ENCODE measurements at places on chromosomes 4 and X.

DNA sequence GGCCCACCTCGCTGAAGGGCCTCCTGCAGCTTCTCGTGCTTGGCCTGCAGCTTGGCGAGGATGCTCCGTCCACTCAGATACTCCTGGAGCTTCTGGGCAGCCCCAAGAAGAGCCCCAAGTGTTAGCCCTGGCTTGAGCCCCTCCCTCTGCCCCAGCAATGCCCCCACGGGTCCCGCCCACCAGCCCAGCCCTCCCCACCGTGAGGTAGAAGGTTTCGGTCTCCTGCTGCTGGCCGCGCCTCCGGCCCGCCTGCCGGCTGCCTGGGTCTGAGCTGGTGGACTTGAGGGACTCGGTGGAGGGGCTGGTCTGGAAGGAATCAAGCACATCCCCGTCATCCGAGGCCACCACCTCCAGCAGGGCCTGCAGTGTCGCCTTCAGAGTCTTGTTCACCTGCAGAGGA, 8.7 kb downstream of the AVPR2 start:
- DNase-seq = no peak

GRCh38 chr4:6876440-6876839, 33.2 kb upstream of the TBC1D14 start:
- DNase-seq = no peak

- DNase-seq = no peak
Observed at GRCh38 chr4:8439914-8440491, 520 bp downstream of the ACOX3 start.

DNA sequence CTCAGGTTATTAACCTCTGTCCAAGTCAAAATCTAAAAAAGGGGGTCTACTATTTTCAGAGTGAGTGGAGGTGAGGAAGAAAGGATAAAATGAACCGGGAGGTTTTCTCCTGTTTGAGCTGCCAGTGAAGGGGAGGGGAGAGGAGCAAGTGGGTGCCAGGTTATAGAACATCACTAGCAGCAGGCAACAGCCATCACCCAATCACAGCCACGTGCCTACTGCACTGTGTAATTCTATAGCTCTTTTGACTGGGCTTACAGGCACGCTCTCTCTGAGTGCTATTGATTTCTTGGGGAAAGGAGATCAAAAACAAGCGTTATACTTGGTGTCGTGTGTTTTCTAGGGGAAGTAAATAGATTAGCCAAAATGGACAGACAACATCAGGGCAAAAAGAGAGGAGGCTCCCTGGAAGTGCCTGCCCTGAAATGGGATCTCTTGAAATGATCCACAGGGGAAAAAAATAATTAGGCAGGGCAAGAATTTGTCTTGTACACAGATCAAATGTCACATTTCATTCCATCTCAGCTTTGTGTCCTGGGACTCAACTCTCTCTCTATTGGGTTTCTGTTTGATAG, 300.5 kb upstream of the LCORL start:
- DNase-seq = no peak

DNA sequence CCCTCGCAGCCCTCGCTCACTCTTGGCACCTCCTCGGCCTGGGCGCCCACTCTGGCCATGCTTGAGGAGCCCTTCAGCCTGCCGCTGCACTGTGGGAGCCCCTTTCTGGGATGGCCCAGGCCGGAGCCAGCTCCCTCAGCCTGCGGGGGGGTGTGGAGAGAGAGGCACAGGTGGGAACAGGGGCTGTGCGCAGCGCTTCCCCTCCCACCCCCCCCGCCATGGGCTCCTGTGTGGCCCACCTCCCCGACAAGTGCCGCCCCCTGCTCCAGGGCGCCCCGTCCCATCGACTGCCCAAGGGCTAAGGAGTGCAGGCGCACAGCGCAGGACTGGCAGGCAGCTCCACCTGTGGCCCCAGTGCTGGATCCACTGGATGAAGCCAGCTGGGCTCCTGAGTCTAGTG, 220.2 kb downstream of the STPG2 start:
- no peak for DNase-seq

GRCh38 chr4:1504595-1505500, 98.6 kb upstream of the NKX1-1 start:
- DNase-seq = no peak

DNA sequence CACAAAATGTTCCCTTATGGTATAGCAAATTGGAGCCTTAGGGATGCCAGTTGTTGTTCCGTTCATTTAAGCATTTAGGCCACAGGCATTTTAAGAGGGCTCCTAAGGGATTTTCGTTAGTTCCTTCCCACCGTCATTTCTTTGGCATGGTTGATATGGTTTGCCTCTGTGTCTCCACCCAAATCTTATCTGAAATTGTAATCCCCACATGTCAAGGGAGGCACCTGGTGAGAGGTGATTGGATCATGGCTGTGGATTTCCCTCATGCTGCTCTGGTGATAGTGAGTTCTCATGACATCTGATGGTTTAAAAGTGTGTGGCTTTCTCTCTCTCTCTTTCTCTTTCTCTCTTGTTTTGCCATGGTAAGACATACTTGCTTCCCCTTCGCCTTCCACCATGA, 104.1 kb downstream of the ASB9 start:
- no peak for DNase-seq

GRCh38 chr4:169311643-169312365, 41.0 kb upstream of the SH3RF1 start:
- peak; percentile 50 for DNase-seq

- DNase-seq = no peak
Observed at GRCh38 chr4:131052646-131053045, 1956.7 kb downstream of the C4orf33 start.

DNA sequence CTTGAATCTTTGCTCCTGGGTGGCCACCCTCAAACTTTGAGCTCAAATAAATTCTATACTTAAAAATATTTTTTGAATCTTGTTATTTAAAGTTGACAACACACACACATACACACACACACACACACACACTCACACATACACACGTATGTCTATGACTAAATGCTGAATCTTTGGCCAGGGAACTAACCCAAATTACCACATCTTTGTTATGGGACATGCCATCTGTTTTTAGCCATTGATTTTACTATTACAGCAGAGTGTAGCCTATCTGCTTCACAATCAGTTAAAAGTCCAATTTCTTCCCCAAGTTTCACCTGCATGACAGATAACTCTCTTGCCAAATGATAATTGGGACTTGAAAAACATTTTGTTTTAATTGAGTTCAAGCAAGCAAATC, 45.0 kb upstream of the USP46 start:
- DNase-seq = no peak

DNA sequence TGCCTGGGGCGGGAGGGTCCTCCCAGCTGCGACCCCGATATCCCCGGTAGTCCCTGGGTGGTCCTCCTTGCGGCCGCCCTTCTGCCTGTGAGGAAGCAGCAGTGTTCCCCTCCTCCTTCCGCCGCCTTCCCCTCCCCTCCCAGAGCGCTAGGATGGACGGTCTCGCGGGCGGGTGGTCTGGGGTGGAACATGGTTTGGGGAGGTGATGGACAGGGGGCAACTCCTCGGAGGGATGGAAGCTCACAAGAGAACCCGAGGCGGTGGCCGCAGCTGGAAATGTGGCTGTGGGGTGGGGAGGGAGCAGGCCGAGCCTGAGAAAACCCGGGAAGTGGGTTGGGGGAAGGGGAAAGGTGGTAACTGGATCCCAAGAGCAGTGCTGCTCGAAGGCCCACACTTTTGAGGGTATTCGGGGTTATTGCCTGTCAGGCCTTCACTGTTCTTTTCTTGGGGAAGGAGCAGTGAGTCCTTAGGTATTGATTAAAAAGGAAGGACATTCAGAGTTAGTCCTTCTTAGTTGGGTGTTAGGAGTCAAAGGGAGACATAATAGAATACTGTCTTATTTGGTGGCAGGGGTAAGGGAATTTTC, 581 bp downstream of the UBE2K start:
- DNase-seq = no peak

DNA sequence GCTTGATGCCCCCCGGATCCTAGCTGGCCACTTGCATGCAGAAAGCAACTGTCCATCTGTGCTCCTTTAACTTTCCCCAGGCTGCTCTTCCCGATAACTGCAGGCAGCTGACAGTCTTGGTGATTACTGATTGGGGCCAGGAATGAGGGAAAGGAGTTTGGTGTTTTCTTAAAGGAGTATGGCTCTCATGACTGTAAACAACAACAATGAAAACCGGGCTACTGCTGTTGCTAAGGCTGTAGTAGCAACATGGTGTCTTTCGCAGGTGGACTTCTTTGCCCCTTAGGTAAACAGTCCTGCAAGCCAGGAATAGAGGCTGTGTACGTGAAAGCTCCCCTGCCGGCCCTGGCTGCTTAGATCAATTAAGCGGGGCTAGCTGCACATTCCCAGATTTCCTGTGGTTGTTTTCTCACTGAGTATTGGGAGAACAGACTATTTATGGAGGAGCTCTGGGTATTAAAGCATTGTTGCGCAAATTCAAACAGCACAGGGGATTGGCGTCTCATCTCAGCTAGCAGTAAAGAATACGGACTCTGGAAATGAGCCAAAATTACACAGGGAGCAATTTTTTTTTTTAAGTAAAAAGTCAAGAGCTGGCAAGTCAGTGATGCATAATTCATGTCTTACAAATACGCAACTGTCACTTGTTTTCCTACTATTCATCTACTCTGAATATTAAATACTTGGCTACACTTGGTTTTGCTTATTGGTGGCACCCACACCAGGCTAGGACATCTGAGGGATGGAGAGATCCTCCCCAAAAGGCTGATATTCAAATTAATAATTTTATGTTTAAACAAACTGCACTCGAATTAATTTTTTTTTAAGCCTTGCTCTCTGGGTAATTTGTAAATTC, 61.6 kb upstream of the NAP1L5 start:
- no peak for DNase-seq

- DNase-seq = no peak
Observed at GRCh38 chrX:12891171-12891570, 15.2 kb upstream of the TLR8 start.

- DNase-seq = no peak
Observed at GRCh38 chr4:120685756-120686278, 236.7 kb downstream of the PRDM5 start.

- no peak for DNase-seq
Observed at GRCh38 chrX:132853040-132853439, 105.4 kb downstream of the HS6ST2 start.

DNA sequence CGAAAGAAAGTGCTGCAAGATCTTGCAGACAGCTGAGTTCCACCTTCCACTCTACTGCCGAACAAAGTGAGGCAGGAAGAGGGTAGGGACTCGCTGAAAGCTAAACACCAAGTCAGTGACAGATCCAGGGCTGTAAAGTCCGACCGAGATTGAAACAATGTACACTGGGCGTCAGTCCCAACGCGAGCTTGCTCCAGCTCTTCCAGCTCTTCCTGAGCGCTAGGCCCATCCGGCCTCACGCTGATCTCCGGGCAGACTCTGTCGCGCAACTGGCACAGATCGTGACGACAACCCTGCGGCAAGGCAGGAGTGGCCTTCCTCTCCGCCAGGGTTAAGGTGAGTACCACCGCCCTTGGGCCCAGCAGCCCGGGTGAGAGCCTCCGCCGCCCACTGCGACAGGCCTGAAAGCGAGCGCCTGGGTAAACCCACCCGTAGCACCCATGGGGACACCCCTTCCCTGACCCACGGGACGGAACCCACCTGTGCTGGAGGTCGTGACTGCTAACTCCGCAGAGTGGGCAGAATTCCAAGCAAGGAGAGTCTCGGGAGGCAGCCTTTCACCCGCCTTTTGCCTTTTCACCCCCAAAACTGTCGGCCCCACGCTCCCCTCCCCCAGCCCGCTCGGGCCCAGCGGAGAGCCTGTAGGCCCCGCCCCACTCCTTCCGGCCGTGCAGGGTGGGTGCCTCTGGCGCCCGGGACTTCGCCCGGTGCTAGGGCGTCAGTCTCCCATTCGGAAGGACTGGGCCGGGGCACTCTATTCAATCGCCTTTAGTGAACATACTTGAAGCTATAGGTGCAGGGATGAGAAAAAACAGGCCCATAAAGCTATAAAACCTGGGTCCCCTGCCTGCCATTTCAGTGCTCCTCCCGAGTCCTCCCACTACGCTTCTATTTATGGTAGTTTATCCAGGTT, at the start of gene TMLHE:
Gene TMLHE (minus strand): TSS at position 641 of the 913 bp plus-strand sequence. CDS start 67,676 bp downstream, outside the sequence.
- no peak for DNase-seq

Measured in D721Med (cell line).